COLO829 (cell line): ENCODE measurements at places on chromosomes 5 and 9.

DNA sequence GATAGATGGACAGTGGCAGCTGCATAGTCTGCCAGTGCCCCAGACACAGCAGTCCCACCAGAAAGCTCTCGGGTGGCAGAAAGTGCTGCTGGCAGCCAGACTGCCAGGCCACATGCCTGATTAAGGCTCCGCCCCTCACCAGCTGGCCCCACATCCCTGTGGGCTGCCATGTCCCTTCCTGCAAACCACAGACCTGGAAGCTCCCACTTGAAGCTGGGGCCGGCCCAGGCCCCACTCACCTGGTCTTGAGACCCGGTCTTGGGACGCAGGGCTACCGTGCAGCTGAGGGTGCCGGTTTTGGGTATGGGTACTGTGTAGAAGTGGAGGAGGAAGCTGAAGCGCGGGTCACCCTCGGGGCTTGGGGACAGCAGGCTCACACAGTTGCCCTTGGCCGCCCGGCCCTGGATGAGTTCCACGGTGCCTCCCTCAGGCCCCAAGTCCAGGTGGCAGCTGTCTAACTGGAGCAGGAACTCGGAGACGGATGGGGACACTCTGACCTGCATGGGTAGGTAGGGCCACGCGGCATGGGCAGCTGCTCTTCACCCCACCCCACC lies 15.3 kb downstream of the FPGS start:
- no peak for DNase-seq

- no peak for DNase-seq
Observed at GRCh38 chr5:14872070-14872989, 752 bp upstream of the ANKH start.

DNA sequence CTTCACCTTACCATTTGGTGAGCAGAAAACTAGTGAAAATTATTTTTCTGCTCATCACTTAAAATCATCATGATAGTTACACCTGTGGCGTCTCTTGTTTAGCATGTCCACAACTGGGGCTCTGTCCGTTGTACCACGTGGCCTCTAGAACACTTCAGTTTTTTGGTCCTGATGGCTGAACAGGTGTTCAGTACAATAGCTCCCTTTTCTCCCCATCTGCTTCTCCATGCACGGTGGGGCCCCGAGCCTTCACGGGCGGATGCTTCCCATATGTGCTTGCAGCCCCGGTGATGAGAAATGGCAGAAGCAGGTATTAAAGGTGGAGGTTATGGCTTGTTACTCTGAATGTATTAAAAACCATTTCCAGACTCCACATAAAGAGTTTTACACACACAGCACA lies 304.1 kb downstream of the CWC27 start:
- no peak for DNase-seq

DNA sequence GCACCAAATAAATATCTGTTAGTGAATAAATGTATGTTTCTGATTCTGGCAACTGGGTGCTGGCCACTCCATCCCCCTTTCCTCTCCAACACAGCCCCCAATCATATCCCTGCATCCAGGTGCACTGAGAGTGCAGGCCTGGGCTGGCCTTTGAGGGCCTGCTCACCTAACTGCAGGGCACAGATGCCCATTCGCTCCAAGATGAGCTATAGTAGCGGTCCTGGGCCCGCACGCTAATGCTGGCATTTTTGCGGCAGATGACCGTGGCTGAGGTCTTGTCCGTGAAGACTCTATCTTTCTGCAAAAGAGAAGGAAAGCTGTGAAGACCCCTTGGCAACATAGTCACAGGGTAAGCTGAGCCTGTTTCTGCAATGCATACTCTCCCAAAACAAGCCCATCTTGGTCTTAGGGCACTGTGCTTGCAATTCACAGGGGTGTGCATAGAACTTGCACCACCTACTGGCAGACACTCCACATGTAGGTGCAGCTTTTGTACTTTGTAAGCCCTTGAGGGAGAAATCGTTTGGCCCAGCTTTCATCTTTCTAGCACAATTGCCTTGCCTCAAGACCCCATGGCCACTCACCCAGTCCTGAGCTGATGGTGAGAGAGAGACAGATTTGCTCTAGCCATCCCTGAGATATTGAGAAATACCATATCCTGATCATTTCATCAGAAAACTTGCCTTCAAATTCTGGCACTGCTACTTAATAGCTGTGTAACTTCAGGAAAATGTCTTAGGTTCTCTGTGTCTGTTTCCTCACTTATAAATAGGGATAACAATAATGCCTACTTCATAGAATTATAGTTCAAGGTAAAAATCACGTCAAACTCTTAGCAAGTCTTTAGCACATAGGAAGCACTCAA lies 13.5 kb downstream of the IL12B start:
- peak; percentile 17 for DNase-seq

GRCh38 chr5:122421374-122422079 lies 109.5 kb downstream of the SNCAIP start:
- DNase-seq, result no peak

- DNase-seq, result peak; percentile 52
Observed at GRCh38 chr9:36450110-36450732, 50.2 kb upstream of the RNF38 start.

DNA sequence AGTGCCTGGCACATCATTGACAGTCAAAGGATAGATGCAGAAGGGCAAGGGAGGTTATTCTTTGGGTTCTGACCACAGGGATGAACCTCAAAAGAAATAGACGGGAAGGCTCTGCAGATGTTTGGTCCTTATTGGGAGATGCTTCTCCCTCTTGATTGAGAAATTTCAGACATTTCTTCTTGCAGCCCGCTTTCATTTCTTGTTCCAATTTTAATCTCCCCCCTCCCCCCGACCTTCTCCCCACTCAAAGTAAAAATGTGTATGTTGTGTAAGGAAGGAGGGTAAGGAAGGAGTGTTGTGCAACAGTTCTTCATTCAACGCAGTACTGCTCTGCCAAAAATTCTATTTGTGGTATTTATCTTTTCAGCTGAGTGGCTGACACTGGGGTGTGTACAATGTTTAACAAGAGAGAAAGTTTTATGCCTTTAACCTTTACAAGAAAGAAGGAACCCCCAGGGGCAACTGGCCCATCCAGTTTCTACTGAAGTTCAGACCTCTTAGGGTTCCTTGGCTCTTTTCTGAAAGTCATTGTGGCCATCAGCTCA lies 46.3 kb upstream of the TNFSF15 start:
- no peak for DNase-seq

- no peak for DNase-seq
Observed at GRCh38 chr9:104269996-104270963, 176.2 kb downstream of the SMC2 start.

- DNase-seq, result no peak
Observed at GRCh38 chr5:113487416-113487780, 855 bp downstream of the MCC start.

GRCh38 chr9:129853614-129854013 lies 18.4 kb downstream of the USP20 start:
- DNase-seq, result no peak

DNA sequence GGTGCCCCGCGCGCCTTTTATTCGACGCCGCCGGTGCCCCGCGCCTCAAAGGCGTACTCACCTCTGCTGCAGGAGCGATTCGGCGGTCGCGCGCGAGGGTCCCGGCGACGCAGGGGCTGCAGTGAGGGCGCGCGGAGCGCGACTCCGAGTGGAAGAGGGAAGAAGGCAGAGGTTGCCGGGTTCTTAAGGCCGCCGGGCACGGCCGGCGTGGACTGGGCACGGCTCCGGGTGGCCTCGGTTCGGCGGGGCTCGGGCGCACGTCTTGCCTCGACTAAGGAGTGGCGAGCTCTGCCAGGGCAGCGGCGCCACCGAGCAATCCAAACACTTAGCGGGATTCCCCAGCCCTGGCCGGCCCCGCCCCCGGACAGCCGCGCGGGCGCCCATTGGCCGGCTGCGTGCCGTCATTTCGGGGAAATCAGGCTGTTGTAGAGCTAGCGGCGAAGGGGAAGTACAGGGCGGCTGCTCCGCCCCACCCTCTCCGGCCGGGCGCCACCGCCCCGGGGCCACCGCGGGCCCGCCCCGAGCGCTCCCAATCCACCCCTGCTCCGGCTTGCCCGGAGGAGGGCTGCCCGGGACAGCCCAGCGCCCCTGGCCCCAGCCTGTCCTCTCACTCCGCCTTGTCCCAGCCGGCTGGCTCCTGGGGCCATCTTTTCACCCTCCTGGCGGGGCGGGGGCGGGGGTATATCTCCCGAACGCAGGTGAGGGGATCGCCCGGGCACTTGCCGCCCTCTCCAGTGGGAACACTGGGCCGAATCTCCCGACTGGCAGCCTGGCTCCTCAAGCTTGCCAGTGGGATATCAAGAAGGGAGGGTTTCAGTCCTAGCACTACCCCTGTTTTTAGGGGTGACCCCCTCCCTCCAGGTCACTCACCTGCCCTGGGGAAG lies at the start of gene IRF1:
Gene IRF1, minus strand, starts transcription at position 290 of the 884 bp plus-strand sequence. CDS start 1,295 bp downstream, outside the sequence.
- DNase-seq, result peak; percentile 81

GRCh38 chr5:139092741-139093343 lies 105.3 kb downstream of the SIL1 start:
- DNase-seq, result no peak

DNA sequence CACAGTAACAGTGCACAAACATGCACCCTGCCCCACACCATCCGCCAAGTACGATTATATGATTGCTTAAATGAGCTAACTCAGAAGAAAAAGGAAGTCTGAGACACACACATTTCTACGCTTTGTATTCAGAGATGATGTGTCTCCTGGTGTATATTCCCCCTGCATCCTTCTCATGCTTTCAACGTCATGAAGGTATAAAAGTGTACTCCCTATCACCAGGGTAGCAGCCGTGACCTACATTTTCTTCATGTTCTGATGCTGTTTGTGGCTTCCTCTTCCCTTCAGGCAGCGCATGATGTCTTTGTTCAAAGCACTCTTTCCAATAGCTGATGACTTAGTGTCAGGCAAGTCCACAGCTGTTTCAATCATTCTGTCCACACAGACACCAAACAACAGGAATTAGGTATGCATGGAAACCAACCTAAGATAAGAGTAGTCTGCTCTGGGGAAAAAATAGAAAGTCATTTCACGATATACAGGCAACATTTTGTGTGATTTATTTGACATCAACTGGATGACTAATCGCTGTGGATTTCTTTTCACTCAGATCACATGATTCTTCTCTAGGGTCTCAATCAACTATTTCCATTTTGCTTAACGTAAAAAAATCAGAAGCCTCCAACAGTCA lies 269.4 kb upstream of the PTGER4 start:
- DNase-seq, result peak; percentile 72

DNA sequence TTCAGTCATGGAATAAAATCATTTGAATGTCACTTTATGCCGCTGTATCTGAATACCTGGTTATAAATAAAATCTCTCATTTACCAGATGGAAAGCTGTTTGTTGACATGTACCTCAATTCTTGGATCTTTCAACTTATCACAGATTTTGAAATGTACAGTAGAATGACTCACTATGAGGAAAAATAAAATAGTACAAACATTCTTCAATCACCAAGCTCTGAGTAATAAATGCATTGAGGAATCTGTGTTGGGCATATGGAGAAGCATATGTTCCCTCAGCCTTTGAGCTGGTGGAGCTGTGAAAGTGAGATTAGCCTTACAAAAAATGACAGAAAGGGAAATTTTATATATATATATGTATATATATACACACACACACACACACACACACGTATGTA lies 175.4 kb downstream of the KIAA0825 start:
- no peak for DNase-seq

GRCh38 chr9:95005278-95006143 lies 279.0 kb downstream of the AOPEP start:
- no peak for DNase-seq

DNA sequence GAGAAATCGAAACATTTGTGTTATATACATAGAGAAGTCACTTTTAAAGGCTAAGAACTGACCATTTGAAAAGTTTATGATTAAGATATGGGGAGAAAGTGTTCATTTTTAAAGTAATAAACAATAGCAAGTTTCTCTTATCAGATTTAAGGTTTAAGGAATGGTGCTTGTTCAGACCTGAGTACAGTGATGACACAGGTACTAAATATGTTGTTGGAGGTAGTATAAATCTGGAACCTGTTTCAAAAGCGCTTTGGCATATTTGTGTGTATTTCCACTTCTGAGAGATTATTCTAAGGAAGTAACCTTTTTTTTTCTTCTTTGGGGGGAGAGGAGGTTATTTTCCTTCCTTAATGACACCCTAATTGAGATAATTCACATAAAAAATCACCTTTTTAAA lies 18.4 kb downstream of the CDC42SE2 start:
- no peak for DNase-seq

DNA sequence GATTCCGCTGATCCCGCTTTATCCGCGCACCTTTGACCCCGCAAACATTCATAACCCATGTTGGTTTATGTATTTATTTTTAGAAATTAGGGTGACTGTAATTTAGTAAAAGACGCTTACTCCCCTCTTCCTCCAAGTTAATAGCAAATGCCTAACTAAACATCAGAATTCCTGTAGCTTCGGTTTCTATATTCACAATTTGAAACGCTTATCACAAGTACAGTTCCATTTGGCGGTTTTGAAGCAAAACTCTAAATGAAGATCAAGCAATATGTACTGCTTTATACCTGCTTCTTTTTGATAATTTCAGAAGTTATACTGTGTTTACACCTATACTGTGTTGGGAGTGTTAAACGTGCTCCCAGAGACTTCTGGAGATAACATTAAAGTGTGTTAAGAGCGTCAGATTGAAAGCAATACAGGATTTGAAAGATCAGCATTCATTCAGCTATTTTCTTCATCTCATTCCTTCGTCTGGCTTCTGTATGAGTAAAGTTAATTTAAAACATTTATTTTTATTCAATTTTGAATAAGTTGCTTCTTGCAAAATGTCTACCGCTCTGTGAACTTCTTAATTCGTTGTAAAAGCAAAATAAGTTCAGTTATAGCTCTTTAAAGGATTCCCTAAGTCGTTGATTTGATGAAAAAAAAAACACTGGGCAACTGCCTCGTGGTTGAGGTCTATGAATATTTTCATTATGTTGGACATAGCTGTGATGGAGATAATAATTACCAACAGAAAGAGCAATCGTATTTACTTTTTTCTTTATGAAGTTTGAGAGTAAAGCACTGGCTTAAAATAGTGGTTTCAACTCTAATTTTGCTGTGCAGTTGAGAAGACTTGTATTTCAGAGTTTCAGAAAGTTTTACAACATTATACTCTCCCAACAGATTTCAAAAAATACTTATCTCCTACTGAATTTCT lies 2.5 kb downstream of the PRDM6 start:
- no peak for DNase-seq

- no peak for DNase-seq
Observed at GRCh38 chr5:86709157-86709881, 91.6 kb downstream of the COX7C start.

- peak; percentile 5 for DNase-seq
Observed at GRCh38 chr5:84393969-84394368, 9.3 kb upstream of the EDIL3 start.

- no peak for DNase-seq
Observed at GRCh38 chr5:93320920-93321445, 260.0 kb downstream of the NR2F1-AS1 start.

GRCh38 chr9:134852906-134853654 lies 27.5 kb upstream of the FCN2 start:
- peak; percentile 64 for DNase-seq

DNA sequence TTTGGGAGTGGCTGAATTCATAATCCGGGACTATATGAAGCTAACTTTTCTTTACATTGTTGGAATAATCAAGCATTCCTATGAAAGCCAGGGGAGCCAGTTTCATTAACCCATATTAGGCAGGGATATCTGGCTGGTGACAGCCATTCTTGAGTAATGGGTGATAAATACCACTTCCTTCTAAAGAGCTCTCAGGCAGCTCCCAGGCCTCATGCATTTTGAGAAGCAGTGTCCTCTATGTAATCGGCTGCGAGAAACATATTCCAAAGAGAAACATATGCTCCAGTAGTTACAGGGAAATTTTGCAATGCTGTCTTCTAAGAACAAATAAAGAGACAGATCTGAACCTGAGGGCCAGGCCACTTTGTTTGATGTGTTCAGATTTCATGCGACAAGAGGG lies 83.1 kb downstream of the MSX2 start:
- no peak for DNase-seq
